ENCODE measurements at places on chromosomes 16 and 17.

- no peak for DNase-seq
These were observed 153.0 kb downstream of the NTN1 start for GRCh38 chr17:9174312-9174711.

- no peak for DNase-seq
These were observed 53.0 kb upstream of the MEAK7 start for GRCh38 chr16:84557504-84557903.

- DNase-seq = no peak
These were observed 13.4 kb upstream of the SMIM36 start for GRCh38 chr17:55524440-55525220.

DNA sequence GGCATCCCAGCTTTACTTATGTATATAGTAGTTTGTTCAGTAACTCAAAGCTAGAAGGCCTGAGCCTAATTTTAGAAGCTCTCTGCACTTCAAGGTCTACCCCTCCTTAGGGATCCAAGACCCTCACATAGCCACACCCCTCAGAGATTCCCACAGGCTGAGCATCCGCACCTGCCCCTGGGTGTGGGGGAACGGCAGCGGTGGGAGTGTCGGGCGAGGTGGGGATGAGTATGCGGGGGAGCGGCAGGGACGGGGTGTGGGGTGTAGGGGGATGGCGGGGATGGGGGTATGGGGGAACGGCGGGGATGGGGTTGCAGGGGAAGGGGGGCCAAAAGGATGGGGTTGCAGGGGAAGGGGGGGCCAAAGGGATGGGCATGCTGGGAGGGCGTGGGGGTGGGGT, 24.9 kb upstream of the BEAN1 start:
- DNase-seq = no peak

GRCh38 chr17:67441896-67442219, 64.8 kb downstream of the PITPNC1 start:
- DNase-seq = no peak

DNA sequence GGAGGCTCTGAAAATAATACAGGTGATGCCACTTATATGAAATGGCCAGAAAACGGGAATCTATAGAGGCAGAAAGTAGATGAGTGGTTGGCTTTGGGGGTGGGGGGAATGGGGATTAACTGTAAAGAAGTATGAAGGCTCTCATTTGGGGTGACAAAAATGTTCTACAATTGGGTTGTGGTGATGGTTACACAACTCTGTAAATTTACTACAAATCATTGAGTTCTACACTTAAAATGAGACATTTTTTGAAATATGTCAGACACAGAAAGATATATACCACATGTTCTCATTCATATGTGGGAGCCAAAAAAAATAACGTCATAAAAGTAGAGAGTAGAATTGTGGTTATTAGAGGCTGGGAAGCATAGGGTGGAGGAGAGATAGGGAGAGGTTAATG, 25.7 kb downstream of the ARHGAP17 start:
- DNase-seq = no peak

DNA sequence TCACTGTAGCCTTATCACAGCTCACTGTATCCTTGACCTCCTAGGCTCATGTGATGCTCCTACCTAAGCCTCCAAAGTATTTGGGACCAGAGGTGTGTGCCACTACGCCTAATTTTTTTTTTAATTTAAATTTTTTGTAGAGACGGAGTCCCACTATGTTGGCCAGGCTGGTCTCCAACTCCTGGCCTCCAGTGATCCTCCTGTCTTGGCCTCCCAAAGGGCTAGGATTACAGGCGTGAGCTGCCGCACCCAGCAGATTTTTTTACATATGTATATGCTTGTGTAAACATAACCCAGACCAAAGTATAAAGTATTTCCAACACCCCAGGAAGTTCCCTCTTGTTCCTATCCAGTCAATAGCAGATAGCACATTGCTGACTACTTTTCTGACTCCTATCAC, 1.7 kb upstream of the PGP start:
- DNase-seq = no peak

DNA sequence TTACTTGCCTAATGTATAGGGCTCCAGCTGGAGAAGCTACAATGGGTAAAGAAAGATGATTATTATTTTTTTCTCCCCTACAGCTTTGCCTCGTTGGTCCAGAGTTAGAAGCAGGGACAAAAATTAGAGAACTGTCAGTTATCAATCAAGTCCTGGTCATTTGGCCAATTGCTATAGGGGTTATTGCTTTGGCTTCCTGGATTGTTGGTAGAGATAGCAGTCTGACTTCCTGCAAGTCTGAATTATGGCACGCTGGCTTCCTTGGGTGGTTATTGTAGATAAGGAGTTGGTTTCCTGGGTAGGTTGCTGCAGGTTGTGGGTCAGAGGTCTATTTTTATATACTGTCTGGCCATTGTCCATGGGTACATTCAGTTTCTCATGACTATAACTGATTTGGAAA, 84.7 kb upstream of the ELAC2 start:
- DNase-seq = no peak

DNA sequence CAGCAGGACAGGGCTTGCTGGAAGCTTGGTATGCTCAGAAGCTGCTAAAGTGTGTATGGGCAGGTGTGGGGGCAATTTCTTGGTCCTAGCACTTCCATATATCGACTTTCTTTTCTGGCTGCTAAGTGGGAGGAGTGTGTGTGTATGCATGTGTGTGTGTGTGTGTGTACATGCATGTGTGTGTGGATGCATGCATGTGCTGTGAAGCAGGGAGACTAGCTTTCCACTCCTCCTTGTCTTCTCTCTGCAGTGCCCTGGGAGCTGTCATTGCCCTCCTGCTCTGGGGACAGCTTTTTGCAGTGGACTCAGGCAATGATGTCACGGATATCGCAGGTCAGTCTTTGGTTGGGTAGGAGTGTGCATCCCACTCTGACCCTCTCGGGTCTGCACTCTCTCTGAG, 1.6 kb downstream of the HP start:
- DNase-seq = no peak

DNA sequence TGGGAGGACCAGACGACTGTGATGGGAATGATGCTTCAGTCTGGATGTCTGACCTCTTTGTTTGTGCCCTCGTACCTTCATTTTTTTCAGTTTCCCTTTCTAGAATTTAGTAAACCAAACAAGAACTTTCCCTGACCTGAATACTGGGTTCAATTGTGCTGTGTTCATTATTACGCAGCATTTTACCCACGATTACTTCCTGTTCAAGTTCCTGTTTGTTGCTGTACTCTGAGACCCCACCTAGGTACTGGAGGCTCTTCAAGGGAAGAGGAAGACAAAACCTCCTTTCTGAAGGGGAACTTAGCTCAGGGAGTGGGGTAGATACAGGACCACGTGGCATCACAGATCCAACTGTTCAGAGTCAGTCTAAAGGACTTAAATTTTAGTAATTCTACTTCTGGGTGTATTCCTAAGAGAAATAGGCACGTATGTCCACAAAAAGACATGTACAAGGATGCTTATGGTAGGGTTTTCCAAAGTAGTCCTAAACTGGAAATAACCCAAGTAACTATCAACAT, 9.2 kb upstream of the PRKCB start:
- DNase-seq = peak; percentile 75

- DNase-seq = peak; percentile 65
These were observed 11.5 kb downstream of the CCL16 start for GRCh38 chr17:35969558-35970380.

- DNase-seq = peak; percentile 34
These were observed 685 bp upstream of the MPG start for GRCh38 chr16:77273-77806.

- DNase-seq = no peak
These were observed 24.5 kb downstream of the ABCC3 start for GRCh38 chr17:50659179-50659578.

DNA sequence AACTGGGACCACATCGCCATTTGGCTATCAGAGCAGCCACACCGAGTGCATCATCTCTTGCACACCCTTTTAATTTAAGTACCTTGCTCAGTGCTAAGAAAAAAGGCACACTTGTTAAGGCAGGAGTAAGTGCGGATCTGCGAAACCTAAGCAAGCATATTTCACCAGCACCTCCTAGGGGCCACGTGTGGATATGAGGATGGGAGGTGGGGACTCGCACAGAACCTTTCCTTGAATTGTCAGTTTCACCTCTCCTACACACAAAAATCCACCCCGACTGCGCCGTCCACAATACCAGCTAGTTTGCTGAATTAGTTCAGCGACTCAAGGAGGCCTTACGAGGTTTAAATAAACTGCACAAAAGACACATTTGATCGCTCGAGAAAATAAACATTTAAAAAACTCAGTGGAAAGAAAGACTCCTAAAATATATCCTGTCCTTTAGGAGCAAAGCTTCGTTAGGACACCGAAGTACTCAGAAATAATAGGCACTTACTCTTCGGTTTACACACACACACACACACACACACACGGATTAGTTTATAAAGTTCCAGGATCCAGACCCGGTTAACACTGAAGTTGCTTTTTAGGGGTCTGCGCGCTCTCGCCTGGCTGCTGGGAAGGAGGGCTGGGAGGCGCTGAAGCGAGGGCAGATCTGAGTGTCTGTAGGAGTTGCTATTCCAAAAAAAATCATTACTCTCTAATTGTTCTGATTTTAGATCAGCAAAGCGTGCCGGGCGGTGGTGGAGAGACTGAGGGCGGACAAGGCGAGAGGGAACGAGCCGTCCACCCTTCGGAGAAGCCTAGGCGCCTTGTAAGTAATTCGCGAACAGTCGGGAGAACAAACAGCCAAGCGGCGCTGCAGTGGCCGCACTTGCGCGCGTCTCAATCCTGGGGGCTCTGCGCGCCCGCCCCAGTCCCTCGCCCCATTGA, 1.0 kb upstream of the KCNJ2 start:
- peak; percentile 67 for DNase-seq

- no peak for DNase-seq
These were observed 1.1 kb upstream of the TFAP4 start for GRCh38 chr16:4273858-4274311.

GRCh38 chr17:42274253-42274542, 2.0 kb downstream of the STAT5B start:
- no peak for DNase-seq

GRCh38 chr16:1770328-1771187, 785 bp downstream of the NME3 start:
- DNase-seq = peak; percentile 11

DNA sequence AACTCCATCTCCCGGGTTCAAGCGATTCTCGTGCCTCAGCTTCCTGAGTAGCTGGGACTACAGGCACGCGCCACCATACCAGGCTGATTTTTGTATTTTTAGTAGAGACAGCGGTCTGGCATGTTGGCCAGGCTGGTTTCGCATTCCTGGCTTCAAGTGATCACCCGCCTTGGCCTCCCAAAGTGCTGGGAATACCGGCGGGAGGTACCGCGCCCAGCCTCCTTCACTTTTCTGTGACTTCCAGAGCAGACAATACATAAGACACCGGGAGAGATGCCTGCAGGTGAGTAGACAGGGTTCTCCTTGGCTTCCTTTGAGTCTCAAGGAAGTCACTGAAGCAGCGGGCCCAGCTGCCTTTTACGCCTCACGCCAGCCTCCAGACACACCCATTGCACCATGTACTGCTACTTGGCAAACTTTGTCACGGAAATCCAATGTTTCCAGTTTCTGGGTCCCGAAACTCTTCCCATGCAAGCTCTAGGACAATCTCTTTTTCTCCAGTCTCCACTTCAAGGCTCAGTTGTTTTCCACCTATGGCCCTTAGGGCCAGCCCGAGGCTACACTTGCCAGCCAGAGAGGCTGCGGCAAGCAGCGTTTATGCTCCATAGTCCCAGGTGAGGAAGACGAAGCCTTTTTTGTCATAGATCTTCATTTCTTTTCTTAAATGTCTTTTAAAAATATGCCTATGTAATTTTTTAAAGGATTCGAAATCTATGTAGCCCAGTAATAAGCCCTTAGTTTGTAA, 886 bp upstream of the OR1F1 start:
- DNase-seq = no peak

GRCh38 chr17:74599023-74599399, 6.9 kb upstream of the CD300LD start:
- DNase-seq = no peak

DNA sequence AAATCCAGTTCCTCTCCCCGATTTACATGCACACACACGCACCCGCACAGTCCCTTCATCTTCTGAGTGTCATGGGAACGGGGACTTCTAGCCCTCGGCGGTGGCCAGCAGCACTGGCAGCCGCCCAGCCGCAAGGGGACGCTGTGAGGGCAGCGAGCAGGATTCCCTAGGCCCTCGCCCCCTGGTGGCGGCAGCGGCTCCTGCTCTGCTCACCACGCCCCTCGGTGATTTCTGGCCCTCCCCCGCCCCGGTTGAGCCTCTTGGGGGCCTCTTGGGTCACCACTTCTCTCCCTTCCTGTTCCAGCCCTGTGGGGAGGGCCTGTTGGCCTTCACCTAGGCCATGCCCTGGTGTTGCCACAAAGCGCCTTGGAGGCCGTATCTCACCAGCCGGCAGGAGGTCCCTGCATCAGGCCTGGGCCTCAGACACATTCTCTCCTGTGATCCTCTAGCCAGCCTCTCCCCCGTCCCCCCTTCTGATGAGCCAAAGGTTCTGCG, 75.2 kb upstream of the KSR1 start:
- DNase-seq = peak; percentile 89

- no peak for DNase-seq
These were observed 4.5 kb downstream of the NUP93 start for GRCh38 chr16:56734429-56734828.

GRCh38 chr17:37527249-37527851, 37.7 kb downstream of the DUSP14 start:
- DNase-seq = no peak

DNA sequence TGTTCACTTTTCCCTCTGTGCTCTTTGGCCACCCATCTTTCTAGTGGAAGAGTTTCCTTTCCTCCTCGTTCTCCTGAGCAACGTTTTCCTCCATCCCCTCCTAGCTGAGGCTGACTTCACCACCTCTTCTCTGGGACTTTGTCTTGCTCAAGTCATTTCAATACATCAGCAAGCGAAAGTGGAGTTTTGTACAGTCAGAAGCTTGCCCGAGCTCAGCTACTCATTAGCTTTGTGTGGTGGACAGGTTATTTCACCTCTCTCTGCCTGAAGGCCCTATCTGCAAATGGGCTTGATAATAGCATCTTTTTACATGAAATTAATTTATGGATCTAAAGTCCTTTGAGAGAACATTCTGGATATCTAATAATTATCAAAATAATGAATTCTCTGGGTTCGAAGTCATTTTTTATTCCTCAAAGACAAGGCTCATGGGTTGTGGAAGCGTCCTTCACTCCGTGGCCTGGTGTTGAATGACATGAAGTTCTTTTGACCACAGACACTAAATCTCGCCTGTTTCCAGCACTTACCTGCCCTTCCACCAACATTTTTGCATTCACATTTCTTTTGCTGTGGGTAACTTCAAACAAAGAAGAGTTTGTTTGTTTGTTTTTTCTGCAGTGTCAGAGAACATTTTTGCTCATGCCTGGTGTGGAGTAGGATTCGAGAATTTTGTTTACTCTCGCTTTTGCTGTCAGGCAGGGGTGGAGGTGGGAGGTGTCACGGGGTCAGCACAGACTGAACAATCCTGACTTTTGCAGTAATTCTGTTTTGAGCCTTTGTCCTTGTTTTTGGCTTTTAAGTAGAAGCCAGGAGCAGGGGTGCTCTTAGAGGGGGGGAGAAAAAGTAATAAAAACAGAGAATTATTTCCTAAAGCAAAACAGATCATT, 155.0 kb upstream of the CACNG5 start:
- no peak for DNase-seq

All from inflammatory macrophage treated with lipopolysaccharide for 1 hour (primary cell).